ENCODE measurements at places on chromosomes 7 and 10.

- no peak for DNase-seq
Observed at GRCh38 chr10:123501148-123501547, 165.0 kb upstream of the GPR26 start.

GRCh38 chr7:22114440-22114981 lies 168.8 kb upstream of the CDCA7L start:
- no peak for DNase-seq

- DNase-seq, result peak; percentile 31
Observed at GRCh38 chr7:45391618-45392451, 182.3 kb upstream of the ADCY1 start.

GRCh38 chr7:98729121-98729520 lies 112.0 kb downstream of the NPTX2 start:
- no peak for DNase-seq

- no peak for DNase-seq
Observed at GRCh38 chr10:24762161-24762924, 38.7 kb upstream of the ARHGAP21 start.

DNA sequence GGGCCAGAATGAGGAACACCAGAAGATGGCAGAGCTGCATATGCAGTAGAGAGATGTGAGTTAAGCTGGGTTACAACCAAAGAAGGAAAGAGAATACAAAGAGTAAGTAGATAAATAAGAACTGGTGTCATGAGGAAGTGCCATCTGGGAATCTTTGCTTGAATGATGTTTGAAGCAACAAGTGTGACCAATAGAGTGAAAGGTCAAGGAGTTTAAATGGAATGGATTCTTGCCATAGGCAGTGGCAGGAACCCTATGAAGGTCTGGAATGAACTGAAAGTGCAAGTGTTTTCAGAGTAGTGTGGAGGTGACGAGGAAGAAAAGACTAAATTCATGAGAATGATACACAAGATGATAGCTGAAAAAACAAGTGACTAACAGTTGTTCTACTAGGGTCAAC lies 21.6 kb downstream of the MEST start:
- DNase-seq, result no peak

DNA sequence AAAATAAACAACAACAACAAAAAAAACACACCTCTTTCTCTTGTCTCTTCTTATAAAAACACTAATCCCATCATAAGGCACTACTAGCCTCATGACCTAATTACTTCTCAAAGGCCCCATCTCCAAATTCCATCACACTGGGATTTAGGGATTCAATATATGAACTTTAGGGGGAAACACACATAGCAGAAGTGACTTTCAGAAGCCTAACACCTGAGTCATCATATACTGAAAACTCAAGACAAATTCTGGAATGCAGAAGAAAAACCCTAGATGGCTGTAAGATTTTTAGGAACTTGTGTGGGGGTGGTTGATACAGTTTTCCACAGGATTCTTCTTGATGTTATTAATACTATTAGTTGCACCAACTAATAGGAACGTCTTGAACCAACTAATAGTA lies 33.7 kb upstream of the CSTF2T start:
- DNase-seq, result no peak

DNA sequence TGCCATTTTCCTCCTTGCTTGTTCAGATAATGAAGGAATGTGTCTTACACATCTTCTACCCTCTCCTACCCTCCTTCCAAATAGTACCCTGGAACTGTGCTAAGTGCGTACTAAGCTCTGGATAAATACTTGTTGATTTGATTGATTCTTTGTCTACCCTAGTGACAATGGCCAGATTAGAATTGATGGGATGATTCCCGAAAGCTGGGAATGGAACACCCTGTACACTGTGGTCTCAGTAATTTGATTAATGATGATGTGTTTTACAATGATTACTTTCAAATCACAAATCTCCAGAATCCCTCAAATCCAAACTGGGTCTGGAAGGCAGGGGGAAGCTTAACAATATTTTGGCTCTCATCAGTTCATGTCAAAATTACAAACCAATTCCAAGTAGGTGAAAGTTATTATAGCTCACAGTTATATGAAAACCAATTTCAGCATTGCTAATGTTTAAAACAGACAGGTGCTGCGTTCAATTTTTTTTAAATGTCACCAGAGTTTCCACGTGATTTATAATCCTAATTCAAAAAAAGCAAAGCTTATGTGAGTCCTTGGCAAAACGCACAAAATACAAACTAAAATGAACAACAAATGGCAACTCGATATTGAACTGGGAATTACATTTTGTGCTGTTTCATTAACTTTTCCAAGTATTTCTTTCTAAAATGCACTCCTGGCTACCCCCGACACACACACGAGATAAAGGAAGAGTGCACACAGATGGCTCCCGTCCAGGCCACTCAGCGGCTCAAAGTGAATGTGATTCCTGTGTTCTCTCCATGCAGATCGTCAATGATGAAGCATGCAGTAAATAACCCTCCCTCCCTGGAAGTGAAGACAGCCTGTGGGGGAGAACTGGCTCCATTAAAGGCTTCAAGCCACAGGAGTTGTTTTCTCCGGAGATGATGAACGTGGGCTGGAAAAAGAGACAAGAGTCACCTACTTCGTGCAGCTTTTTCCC lies 21.7 kb upstream of the ADRB1 start:
- no peak for DNase-seq

DNA sequence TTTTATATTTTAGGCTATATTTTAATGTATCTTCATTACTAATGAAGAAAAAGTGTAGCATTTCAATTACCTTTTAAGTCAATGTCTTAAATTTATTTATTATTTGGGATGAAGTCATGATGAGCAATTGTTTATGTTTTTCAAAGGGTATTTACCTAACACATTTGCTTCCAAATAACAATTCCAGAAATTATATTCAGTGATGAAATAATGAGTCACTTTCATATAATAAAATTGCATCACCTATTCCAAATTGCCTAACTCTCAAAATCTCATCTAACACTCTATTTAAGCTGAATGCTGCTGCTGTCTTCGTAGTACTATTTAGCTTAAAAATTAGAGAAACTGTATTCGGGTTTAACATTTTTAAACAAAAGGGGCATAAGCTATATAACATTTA lies 97.7 kb downstream of the PRKG1 start:
- no peak for DNase-seq

DNA sequence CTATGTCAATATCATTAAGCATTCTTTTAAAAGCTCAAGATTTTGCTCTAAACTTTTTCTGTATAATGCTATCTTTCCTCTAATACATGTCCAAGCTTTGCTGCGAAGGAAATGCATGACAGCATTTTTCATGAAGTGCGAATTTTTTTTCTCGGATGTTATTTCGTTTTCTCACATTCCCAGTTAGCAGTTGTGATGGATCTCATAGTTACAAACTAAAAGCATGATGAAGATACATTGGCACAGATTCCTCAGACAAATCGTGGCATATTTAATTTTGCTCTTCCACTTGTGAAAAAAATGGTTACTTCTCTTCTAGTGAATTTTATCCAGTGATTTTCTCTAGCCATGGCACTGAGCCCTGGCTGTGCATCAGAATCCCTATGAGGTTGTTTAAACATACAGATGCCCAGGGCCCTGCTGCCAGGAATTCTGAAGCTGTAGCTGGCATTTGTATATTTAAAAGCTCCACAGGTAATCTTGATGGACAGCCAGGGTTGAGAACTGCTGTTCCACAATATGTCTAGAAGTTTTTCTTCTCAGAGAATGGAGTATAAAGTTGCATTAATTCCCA lies 299.8 kb upstream of the NEBL start:
- no peak for DNase-seq

DNA sequence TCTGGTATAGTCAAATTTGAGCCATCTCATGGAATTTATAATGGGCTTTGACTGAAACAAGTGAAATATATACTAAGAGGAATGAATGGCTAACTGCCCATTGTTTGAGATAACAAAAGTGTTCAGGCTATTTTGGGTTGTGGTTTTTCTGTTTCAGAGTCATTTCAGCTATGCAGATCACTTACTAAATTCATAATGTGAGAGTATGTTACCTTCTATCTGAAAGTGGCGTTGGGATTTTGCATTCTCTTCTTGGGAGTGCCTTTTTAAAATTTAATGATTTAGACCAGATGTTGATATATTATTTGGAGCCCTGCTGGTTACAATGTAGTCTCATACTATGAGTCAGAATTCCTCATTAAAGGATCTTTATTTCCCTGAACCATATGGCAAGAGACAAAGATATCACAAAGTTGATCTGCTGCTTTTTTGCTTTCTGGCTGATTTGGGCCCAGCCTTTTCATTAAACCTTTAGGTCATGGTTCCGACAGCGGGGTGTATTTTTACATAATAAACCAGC lies 10.4 kb downstream of the VCL start:
- DNase-seq, result no peak

DNA sequence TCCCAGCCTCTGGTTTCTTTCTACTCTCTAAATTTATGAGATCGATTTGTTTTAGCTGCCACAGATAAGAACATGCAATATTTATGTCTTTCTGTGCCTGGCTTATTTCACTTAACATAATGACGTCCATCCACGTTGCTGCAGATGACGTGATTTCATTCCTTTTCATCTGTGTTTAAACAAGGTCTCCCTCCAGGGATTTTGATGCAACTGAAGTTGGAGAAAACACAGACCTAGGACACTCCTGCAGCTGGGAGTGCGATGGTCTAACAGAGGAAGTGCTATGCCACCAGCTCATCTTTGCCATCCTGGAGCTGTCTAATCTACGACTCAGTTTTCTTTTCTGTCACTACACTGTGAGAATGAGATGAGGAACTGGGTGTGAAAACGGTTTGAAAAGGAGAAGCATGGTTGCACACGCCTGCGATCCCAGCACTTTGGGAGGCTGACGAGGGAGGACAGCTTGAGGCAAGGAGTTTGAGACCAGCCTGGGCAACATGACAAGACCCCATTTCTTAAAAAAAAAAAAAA lies 1.5 kb upstream of the KCTD7 start:
- no peak for DNase-seq

DNA sequence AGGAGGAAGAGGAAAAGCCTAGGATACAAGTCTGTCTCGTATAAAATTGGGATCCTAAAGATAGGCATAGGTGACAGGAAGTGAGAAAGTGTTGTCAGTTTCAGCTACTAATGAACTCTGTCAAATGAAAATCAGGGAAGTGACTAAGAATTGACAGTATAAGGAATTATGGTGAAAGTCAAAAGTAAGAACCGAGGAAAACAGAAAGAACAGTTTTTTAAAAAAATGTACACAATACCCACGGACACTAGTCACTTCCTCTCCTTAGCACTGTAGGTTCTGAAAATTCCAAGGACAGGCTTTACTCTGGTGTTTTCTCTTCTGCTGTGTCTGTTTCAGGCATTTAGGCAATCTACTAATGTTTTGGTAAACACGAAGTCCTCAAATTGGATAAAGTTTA lies 42.3 kb downstream of the ATAD1 start:
- DNase-seq, result no peak

DNA sequence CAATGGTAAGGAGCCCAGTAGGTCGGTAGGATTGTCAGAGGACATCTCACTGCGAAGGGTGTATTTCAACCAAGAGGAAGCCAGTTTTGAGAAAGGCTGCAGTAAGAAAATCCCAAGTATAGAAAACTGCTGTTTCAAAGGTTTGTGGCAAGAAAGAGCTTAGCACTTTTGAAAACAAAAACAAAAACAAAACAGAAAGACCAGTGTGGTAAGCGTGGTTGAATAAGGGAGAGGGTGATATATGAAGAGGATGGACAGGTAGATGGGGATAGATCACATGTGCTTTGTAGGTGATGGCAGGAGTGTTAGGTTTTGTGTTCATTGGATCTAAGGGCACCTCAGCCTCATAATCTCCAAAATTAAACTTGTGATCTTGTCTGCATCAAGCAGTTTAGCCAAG lies 141.6 kb upstream of the WNT16 start:
- DNase-seq, result no peak

- DNase-seq, result no peak
Observed at GRCh38 chr10:10508211-10508610, 509.5 kb upstream of the CELF2 start.

DNA sequence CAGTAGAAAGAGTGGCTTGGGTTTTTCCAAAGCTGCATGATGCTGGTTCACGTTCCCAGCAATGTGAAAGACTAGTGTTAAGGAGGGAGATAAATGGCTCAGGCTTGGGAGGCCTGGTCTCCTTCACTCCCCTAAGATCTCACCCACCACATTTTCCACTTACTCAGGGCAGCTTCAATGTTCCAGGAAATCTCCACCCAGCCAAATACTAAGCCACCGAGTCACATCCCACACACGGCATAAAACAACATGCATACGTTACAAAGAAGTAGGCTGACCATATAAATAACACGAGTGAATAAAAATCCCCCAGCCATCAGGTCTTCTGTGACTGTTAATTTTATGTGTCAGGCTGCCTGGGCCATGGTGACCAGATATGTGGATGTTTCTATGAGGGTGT lies 303.5 kb downstream of the SFMBT2 start:
- no peak for DNase-seq

DNA sequence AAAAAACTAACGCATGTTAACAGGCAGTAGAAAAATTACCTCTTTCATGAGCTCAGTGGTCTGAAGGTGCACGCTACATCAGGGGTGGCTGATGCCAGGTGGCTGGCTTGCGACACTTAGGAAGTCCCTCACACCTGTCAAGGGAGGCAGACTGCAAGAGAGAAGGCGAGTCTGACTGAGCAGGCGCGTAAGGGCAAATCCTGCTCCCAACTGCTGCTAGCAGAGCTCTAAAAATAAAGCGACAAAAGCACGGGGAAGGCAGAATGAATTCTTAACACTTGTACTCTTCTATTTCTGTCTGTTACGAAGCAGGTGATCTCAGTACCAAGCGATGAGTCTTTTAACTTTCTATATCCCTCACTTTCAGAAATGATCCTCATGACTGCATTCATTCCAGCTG lies 33.1 kb downstream of the CACNA2D1 start:
- no peak for DNase-seq

DNA sequence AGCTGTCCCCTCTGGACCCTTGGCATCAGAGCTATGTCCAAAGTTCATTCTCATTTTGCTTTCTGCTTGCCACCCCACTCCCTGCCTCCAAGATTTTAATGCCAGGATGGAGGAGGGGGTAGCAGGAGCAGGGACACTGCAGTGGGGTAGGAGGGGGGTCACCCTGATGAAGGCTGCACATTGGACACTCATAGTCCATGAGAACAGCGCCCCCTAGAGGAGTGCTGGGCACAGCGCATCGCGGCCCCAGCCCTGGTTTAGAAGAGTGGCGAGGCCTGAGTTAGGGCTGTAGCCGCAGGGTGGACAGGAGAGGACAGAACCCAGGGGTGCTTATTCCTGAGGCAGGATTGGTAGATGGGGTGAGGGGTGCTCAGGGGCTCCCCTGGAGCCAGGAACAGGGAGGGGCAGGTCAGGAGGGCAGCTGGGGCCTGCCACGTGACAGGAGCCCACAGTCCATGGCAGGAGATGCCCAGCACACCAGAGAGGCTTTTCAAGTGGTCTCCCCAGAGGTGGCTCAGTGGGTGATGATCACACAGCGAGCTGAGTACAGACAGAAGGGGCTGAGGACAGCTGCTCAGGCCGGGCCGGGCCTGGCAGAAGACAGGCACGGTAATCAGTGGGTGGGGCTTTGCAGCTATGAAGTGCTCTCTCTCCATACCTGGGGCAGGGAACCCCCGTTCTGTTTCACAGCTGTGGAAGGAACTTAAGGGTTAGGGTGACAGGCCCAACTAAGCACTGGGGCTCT lies 71.4 kb downstream of the NEURL1 start:
- DNase-seq, result peak; percentile 80
